Posterior vena cava (tissue), 2 donors: ENCODE measurements at places on chromosomes 3 and 15. TPM values are rescaled to one million over a fixed set of nuclear protein-coding genes. Genes with fewer than 3 reads are reported as not detected.

The VGLL3 gene
- 151 TPM for total RNA-seq

The CLCN2 gene
- 4.0 TPM for total RNA-seq

The ARRDC4 gene
- 37.9 TPM for total RNA-seq

The GOLGA6A gene
- total RNA-seq: not detected

The AEN gene
- 12.2 TPM for total RNA-seq

The RASGRP1 gene
- total RNA-seq: 0.60 TPM

The PPP2R3A gene
- total RNA-seq: 10.6 TPM

The GOLGA6L7 gene
- total RNA-seq: not detected

The STRIT1 gene
- total RNA-seq: not detected

The CNTN3 gene
- 5.3 TPM for total RNA-seq

The FAM81A gene
- total RNA-seq: 0.90 TPM
